Cardiac fibroblast (primary cell): ENCODE measurements at places on chromosomes 4 and X.

GRCh38 chr4:102333787-102334186 is 11.5 kb downstream of the SLC39A8 start:
- no peak for DNase-seq

DNA sequence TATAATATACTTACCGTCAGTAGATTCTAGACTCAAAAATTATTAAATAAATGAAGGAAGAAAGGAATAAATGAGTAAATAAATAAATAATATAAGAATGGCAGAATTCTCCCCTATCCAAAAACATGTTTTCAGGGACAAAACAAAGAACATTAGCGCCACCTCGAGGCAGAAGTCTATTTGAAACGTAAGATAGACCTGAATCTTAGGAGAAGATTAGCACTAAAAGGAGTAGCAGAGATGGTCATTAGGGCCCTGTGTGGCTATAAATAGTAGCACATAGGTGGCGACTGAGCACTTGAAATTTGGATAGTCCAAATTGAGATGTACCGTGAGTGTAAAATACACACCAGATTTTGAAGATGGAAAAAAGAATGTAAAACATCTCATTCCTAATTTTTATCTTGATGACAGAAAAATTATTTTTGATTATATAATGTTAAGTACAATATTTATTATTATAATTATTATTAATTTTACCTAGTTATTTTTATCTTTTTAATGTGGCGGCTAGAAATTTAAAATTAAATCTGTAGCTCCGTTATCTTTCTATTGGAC is 24.3 kb upstream of the SRD5A3 start:
- peak; percentile 91 for DNase-seq

GRCh38 chr4:48372272-48372671 is 30.9 kb downstream of the SLAIN2 start:
- peak; percentile 31 for DNase-seq

DNA sequence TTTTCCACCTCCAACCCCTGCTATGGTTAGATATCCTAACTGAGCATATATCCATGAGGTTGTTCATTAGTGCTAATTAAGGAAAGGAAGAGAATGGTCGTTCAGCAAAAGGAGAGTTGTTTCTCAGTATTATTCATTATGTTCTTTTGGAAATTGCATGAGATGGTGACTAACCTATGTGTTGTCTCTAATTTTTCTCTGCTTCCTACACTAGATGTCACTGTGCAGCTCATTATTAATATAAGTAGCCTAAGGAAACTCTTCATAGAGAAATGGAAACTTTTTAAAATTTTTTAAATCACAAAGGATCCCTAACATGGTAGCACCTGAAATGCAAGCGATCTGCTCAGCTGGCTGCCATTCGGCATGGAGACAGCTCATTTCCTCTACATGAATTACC is 67.7 kb upstream of the FAM9A start:
- peak; percentile 52 for DNase-seq

DNA sequence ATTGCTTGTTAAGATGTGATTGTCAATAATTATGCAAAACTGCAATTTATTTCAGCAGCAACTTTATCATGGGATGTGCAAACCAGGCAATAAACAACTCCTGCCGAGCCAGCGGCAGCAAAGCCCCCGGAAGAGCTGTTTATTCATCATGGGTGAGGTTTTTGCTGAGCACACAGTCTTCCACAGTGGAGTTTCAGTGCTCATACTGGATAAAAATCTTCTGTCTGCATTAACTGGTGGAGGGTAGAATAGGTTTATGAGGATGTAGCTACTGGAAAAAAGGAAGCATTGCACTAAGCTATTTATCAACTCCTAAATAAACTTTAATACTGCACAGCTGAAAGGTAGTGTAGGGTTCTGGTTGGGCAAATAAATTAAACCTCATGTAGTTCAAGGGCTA is 557.4 kb upstream of the FTHL17 start:
- DNase-seq = no peak

GRCh38 chr4:164977243-164978164 is at the start of gene TRIM61:
TRIM61 (minus strand) TSS chr4:164977657; CDS start chr4:164970002, 7,655 bp downstream.
- DNase-seq = peak; percentile 36

GRCh38 chr4:1751155-1751918 is 30.0 kb downstream of the TACC3 start:
- no peak for DNase-seq

GRCh38 chr4:169420291-169420690 is 149.5 kb upstream of the SH3RF1 start:
- DNase-seq = no peak

DNA sequence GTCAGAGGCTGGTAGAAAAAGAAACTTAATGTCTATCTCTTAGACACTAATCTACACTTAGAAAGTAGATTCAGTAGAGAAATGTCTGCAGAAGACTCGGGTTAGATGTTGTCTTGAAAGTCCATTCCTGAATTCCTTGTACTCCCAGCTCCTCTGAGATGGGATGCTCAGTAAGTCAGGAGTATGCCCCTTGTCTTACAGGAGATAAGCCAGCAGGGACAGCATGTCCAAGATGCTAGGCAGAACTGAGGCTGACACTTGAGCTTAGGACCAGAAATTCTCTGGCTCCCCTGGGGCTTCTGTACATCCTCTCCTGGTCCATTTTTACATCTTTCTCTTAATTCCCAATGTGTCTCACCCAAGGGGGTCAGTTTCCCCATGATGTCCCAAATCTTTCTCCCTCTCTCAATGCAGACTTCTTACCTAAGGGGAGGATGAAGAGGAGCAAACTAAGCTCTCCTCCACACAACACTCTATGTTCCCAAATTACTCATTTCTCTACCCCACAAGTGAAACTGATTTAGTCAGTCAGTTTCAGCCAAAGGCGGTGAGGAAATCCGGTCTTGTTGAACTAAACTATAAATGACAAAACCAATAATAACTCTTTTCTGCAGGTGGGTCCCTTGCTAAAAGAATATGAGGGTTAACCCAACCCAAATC is 558.2 kb upstream of the DIPK2B start:
- DNase-seq = peak; percentile 64

GRCh38 chr4:1868293-1868692 is 2.9 kb upstream of the NSD2 start:
- DNase-seq = no peak

DNA sequence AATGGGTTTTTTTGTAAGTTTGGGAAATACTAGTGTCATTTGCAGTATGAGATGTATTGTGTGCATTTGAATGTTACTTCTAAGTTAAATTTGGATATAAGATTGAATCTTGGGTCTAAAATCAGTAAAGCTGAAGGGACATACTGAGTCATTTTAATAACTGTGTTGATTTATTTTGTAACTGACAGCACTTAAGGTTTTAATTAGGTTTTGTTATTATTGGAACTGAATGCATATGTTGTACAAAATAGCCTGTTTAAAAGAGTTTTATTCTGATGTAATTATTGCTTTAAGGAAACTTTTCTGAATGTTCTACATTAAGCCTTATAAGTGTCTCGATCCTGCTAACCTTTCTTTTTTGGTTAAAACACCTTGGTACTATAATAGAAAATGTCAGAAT is 396.6 kb downstream of the MAPK10 start:
- DNase-seq = no peak
